Cardiac septum (tissue), 1 donor: ENCODE measurements at places on chromosomes 13 and 19. TPM values are rescaled to one million over a fixed set of nuclear protein-coding genes. Genes with fewer than 3 reads are reported as not detected.

GRCh38 chr13:28355046-28355821 lies 139.7 kb downstream of the FLT1 start:
- no peak for DNase-seq

The DENND1C gene
- 0.78 TPM for total RNA-seq

The BCAM gene
- 86.8 TPM for total RNA-seq

GRCh38 chr13:98443329-98443728 lies 133.6 kb downstream of the STK24 start:
- no peak for DNase-seq

DNA sequence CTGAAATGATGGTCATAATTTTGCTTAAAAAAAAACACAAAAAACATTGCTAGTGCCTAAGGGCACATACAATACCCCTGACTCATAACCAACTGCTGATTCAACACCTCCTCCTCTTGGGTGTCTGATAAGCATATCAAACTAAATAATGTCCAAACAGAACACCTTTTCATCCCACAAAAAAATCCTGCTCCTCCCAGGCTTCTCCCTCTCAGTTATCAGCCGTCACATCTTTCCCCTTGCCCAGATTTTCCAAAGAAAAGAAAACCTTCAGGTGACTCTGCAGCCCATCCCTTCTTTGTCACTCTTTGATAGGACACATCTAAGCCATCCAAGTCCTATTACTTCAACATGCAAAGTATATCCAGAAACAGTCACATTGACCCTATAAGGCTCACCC lies 46.9 kb downstream of the ABCC4 start:
- no peak for DNase-seq

The USHBP1 gene
- total RNA-seq: 4.7 TPM

- DNase-seq: no peak
Measured at GRCh38 chr19:55256562-55257460, 2.0 kb downstream of the PPP6R1 start.

The CDC16 gene
- total RNA-seq: 32.0 TPM

DNA sequence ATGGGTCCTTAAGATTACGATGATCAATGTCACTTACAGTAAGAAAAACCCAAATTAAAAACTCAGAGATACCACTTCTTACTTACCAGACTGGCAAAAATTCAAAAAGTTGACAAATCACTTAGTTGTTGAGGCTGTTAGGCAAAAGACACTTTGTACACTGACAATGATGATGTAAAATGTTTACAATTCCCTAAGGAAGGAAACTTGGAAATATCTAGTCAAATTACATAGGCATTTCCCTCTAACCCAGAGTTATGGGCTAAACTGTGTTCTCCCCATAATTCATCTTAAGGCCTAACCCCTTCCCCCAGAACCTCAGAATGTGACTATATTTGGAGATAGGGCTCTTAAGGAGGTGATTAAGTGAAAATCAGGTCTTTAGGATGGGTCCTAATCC lies 12.0 kb downstream of the TGDS start:
- no peak for DNase-seq

DNA sequence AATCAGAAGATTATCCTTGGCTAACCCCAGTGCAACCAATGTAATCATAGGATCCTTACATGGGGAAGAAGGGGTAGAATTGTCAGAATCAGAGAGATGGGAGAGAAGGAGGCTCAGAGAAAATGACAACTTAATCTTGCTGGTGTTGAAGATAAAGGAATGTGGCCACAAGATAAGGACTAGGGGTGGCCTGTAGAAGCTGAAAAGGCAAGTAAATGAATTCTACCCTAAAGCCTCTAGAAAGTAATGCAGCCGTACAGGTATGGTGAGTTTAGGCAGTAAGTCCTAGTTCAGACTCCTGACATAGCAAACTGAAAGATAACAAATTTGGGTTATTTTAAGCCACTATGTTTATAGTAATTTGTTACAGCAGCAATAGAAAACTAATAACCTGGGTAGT lies 718.5 kb downstream of the SLITRK6 start:
- DNase-seq: no peak

- DNase-seq: no peak
Measured at GRCh38 chr13:75393839-75394520, 88.0 kb downstream of the TBC1D4 start.
